D721Med (cell line): ENCODE measurements at places on chromosomes 3 and 15.

DNA sequence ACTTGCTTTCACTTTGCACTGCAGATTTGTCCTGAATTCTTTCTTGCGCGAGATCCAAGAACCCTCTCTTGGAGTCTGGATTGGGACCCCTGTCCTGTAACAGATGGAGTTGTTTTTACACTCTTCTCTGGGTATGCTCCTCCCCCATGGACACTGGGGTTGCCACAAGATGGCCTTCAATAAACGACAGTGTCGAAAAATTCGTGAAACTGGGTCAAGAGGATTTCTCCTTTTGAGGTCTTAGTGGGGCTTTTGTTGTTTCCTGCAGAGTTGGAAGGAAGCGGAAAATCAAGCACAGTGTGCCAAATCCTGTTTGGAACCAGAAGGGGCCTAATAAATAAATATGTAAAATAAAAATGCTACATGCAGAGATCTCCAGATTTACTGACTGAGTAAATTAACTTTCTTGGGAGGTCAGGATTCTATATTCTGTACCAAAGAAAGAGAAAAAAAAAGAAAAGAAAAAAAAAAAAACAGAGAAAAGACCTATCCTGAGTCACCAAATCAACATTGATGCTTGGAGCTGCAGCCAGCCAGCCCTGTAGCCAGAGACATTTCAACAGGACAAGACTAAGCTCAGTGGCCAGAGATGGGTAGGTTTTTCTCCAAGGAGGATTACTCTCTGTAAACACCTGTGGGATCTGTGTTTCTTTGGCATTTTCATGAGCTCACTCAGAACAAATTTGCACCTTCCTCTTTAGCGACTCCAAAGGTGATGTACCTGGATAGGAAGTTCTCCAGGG lies 24.8 kb downstream of the CCDC80 start:
- no peak for DNase-seq

DNA sequence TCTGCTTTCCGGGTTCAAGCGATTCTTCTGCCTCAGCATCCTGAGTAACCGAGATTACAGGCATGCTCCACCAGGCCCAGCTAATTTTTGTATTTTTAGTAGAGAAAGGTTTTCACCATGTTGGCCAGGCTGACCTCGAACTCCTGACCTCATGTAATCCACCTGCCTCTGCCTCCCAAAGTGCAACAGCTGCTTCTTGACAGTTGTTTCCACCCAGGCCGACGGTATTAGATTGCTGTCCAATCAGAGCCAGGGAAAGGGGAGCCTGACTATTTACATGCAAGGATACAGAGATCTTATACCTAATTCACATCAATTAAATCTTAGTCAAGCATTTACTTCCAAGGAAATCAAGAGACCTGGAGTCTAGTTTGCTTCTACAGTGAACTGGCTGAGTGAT lies 4.0 kb upstream of the CAPN3 start:
- no peak for DNase-seq

- DNase-seq: no peak
Observed at GRCh38 chr3:56879436-56880215, 77.9 kb upstream of the ARHGEF3 start.

GRCh38 chr3:166799-167198 lies 29.8 kb upstream of the CHL1 start:
- no peak for DNase-seq

DNA sequence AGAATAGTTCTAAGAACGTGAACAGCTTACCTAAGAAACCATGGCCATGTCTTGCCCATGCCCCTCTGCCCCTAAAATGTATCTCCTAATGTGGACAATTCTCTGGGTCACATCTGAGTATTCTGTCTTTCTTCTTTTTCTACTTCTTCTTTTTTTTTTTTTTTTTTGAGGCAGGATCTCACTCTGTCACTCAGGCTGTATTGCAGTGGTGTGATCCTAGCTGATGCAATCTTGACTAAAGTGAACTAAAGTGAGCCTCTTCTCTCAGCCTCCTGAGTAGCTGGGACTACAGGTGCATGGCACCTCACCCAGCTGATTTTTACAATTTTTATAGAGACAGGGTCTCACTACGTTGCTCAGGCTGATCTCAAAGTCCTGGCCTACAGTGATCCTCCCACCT lies 204.8 kb upstream of the ZPLD1 start:
- no peak for DNase-seq

DNA sequence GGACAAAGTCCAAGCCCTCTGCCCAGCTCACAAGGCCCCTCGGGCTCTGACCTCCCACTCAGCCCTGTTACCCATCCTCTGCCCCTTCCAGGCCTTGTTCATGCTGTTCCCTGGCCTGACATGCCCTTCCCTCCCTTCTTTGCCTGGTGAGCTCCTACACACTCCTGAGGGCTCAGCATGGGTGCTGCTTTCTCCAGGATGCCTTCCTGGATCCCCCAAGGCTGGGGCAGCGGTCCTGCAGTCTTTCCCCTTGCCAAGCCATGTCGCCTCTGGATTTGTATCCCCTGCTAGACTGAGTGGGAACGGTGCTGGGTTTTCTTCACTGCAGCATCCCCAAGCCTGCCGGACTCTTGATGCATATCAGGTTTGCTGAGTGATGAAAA lies 35.9 kb downstream of the FAM3D start:
- no peak for DNase-seq

- no peak for DNase-seq
Observed at GRCh38 chr15:50077176-50077575, 41.9 kb downstream of the ATP8B4 start.

GRCh38 chr3:129424185-129424841 lies 4.1 kb downstream of the EFCAB12 start:
- no peak for DNase-seq

GRCh38 chr15:90336705-90337141 lies 15.4 kb upstream of the ZNF774 start:
- no peak for DNase-seq

DNA sequence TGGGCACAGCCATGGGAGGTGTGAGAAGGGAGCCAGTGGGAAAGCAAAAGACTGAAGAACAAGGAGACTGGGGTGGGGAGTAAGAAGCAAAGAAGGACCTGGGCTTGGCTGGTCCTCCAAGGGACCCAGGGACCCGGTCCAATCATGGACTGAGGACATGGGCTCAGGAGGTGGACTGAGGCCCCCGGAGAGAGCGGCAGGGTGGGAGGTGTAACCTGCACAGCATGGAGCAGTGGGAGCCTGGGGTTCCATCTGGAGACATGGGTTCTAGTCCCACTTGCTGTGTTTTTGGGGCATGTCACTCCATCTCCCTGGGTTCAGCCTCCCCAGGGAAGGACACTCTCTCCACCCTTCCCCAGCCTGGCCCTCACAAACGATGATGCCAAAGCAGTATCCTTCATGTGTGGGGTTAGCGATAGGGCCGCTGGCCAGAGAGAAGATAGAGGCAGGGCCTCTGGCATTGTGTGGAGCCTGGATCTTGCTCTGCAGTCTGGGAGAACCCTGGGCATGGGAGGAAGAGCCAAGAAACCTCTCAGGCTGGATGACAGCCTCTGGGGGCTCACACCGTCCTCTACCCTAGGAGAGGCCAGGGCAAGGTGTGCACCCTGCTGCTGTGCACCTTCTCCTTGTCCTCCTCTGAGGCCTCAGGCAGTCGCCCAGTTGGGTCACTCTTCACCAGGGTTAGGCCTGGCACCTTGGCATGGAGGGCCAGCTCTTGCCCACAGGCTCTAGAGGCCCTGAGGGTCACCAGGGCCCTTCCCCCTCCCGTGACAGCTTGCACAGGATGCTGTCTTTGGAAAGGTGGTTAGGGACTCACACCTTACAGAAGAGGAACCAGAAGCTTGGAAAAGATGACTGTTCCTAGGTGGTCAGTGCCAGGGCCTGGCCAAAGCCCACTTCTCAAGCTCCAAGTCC lies 26.0 kb downstream of the FBXW12 start:
- no peak for DNase-seq

GRCh38 chr3:30399394-30400181 lies 206.8 kb upstream of the TGFBR2 start:
- DNase-seq: no peak

DNA sequence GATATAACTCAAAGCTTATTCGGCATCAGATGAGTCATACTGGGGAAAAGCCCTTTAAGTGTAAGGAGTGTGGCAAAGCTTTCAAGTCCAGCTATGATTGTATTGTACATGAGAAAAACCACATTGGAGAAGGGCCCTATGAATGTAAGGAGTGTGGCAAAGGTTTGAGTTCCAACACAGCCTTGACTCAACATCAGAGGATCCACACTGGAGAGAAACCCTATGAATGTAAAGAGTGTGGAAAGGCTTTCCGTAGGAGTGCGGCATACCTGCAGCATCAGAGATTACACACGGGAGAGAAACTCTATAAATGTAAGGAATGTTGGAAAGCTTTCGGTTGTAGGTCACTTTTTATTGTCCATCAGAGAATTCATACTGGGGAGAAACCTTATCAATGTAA lies 7.5 kb downstream of the ZNF621 start:
- DNase-seq: no peak
